ENCODE measurements at places on chromosomes 4 and X.

DNA sequence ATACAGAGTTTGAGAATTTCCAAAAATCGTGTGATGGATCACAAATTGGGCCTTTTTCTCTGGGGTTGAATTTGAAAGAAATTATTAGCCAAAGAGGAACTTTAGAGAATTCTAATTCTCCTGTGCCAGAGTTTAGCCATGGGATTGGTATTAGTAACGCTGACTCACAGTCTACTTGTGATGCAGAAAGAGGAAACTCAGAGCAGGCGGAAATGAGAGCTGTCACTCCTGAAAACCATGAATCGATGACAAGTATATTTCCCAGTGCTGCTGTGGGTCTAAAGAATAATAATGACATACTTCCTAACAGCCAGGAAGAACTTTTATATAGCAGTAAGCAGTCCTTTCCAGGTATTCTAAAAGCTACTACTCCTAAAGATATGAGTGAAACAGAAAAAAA, 64.9 kb downstream of the N4BP2 start:
- no peak for DNase-seq

GRCh38 chr4:78818530-78819079, 42.5 kb downstream of the BMP2K start:
- no peak for DNase-seq

DNA sequence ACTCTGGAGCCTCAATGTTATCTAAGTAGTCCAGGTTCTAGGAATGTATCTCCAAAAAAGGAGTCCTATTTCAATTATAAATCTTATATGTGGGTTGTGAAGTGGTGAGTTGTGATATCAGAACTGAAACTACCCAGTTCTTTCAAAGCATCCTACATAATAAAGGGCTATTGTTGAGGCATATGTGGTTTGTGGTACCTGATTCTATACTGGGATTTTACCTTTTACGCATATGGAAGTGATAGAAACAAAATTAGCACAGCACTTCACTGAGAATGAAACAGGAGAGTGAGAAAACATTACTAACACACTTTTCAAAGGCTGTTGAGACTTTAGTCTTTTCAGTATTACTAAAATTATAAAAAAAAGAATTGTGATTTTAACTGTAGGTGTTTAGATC, 417.7 kb upstream of the GALNT7 start:
- DNase-seq: peak; percentile 34

DNA sequence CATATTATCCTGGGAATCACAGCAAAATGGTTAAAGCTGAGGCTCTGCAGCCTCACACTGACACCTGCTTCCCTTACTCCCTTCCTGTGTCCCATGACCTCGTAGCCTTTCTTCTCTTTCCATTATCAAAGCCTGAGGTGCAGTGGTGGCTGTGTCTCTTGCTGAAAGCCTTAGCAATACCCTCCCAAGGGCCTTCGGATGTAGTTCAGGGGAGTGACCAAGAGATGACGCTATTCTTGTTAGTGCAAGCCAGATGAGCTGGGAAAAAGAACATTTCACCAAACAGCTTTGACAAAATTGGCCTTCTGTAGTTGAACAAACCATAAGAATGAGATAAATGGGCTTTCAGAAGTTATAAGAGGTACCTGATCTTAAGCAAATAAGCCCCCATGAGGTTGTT, 31.6 kb downstream of the SMIM10L2A start:
- no peak for DNase-seq

DNA sequence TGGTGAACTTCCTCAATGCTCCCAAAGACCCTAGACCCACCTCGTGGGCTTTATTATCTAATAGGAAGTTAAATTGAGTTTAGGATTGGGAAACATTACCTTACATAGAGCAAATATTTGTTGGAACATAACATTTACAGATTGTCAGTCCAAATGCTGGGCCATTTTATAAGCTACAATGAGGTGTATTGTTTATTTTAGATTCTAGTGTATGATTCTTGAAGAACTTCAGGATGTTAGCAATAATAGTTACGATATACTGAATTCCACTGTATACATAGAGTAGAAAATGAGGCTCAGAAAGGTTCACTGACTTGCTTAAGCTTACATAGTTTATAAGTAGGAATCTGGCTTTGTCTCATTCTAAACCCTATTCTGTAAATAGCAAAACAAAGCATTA, 37.4 kb downstream of the PAQR3 start:
- no peak for DNase-seq

GRCh38 chrX:17882680-17883079, 21.6 kb upstream of the RAI2 start:
- no peak for DNase-seq

DNA sequence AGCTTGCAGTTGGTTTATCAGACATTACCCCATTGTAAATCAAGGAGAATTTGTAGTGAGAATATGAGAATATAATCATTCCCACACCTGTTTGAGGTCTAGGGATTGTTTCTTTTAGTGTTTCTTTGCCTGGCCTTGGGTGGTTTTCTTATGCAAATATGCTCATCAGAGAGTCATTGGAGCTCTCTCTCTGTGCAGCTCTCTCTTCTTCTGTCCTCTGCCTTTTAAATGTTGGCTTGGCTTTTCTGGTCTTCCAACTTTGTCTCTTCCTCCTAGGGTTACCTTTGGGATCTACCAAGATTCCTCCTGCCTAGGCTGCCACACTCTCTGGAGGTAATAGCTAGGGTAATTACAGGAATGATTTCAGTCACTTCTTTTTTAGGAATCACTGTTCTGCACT, 102.3 kb upstream of the ARSJ start:
- no peak for DNase-seq

GRCh38 chrX:70553516-70553915, 108.9 kb downstream of the DLG3 start:
- DNase-seq: no peak

- DNase-seq: no peak
Measured at GRCh38 chr4:183729069-183729406, 69.9 kb downstream of the TRAPPC11 start.

All from GM13976 (cell line).